ENCODE measurements at places on chromosomes 5 and 9.

DNA sequence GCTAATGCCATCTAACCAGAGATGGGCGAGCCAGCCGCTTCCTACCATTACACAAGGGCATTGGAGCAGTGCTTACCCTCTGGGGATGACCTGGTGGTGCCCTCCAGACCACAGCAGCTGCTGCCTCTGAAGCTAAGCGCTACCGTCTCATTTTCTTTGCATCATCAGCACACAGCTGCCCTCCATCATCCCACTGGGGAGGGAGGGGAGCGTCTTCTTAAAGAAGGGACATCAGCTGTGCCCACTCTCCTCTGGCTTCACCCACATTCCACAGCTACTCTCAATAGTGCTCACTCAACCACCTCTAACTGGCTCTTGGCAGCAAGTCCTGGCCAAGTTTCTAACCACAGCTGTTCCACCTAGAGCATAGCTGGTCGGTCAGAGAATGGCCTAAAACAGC, 503.4 kb downstream of the NFIB start:
- DNase-seq, result no peak

DNA sequence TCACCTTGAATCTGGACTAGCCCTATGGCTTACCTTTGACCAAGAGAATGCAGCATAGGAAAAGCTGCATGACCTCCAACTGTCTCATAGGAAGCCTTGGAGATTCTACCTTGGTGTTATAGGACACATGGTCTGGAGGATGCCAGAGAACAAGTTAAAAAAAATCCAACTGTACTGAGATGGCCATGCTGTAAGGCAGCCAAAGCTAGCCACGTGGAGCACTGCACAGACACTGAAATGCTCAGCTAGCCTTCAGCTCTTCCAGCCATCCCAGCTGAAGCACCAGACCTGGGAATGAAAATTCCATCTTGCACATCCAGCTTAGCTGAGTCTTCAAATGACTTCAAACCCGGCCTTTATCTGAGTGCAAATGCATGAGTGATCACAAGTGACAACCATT, 6.0 kb upstream of the GRAMD2B start:
- no peak for DNase-seq

DNA sequence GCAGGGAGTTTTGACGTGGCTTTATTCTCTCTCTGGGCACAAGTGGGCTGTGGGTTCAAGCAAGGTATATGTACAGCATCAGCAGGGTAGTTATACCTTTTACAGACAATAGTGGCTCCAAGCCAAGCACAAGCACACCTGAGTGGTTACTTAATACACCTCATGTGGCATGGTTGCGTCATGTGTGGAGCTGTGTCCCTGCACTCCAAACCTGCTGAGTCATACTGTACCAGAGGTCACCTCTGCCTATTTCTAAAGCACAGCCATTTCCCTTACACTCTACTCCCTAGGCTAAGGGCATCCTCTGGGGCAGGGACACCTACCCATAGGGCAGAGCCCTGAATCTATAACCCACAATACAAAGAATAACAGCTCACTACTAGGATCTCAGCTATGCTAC, 147.3 kb downstream of the OSTF1 start:
- no peak for DNase-seq

- no peak for DNase-seq
These were observed 387.7 kb downstream of the BNC2 start for GRCh38 chr9:16482764-16483163.

DNA sequence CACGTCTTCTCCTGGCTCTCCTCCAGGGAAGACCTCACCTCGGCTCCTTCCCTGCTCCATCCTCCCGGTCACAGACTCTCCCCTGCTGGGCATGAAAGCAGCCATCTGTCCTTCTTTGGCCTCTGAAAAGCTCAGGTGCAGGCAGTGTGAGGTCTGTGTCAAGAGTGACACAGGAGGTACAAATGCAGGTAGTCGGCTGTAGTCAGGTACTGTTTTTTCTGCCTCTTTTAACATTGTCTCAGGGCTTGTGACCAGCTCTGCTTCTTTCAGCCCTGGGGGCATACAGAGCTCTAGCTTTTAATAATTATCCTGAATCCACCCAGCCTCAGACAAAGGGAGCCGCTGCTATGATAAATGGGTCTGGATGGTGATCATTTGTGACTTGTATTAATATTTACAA, 46.4 kb downstream of the C5orf15 start:
- no peak for DNase-seq

DNA sequence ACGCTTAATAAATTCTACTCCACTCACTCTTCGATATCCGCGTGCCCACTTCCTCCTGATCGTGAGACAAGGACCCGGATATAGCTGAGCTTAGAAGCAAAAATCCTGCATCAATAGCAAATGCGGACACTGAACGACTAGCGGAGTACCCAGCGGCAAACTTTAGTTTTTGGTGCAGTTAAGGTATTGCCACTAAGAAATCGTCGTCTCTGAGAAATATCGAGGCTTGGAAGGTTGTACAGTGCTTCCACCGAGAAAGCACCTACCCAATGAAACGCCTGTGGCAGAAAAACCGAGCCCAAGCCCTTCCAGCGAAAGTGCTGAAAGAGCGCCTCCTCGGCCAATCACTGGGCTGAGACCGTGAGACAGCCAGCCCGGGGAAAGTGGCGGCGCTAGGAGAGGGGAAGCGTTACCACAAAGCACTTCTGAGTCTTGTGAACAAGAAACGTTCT, 32.2 kb downstream of the ANXA2R start:
- peak; percentile 76 for DNase-seq

GRCh38 chr5:32130865-32131264, 43.3 kb downstream of the GOLPH3 start:
- DNase-seq, result no peak

- DNase-seq, result no peak
These were observed 45.9 kb upstream of the ASTN2 start for GRCh38 chr9:117460743-117461142.

GRCh38 chr5:180313677-180314505, 22.0 kb upstream of the MAPK9 start:
- DNase-seq, result no peak

- DNase-seq, result no peak
These were observed 913.1 kb downstream of the EFNA5 start for GRCh38 chr5:106757672-106758071.

- DNase-seq, result no peak
These were observed 140.0 kb downstream of the BARX1 start for GRCh38 chr9:93815135-93815534.

GRCh38 chr5:59038798-59039295, 456.0 kb downstream of the RAB3C start:
- DNase-seq, result peak; percentile 24

DNA sequence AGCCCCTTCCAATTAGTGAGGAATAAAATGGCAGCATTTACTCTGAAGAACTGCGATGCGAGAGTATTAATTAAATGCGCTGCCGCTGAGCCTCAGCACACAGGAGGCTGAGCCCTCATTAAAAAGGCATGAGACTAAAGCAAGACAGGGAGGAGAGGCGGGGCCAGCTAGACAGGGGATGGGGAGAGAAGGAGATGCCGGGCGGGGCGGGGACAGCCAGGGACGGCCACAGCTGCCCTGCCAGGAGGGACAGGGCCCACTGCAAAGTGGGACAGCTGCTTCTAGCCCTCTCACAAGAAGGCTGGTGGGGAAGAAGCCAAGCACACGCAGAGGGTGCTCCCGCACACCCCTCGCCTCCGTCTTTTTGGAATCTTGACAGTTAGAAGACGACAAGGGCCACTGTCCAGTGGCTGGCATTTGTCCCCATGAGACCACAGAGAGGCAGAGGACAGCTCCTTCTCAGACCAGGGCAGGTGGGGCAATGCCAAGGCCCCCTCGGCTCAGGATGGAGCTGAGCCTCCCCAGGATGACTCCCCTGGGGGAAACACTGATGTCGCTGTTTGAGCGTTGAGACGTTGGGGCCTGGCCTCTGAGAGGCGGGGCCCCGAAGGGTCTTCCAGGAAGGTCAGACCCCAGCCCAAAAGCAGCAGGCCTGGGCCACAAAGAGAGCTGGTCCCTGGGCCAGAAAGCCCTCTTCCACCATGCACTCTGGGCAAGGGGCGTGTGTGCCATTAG, 26.9 kb downstream of the ADAMTS2 start:
- DNase-seq, result no peak

GRCh38 chr5:96259151-96259772, 173.8 kb downstream of the PCSK1 start:
- peak; percentile 78 for DNase-seq

GRCh38 chr5:168472329-168472728, 13.9 kb upstream of the RARS1 start:
- peak; percentile 96 for DNase-seq

GRCh38 chr9:22307013-22307711, 139.5 kb upstream of the DMRTA1 start:
- peak; percentile 77 for DNase-seq

GRCh38 chr5:39249564-39250274, 30.4 kb upstream of the FYB1 start:
- peak; percentile 25 for DNase-seq

DNA sequence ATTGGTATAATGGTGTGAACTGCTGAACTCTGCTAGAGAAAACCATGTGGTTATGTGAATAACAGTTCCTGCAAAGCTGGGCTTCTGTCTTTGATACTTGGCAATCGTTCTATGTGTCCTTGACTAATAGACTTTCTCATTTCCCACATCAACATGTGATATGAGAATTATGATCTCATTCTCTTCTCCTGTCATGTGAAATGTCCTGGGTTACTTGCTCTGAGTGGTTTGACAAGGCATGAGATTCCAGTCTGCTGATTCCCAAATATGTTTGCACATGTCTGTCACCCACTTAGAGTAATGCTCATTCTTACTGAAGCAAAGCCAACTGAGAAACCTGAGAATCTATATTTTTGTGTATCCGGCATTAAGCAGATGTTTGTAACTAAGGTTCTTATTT, 141.2 kb downstream of the PARP8 start:
- DNase-seq, result peak; percentile 33

DNA sequence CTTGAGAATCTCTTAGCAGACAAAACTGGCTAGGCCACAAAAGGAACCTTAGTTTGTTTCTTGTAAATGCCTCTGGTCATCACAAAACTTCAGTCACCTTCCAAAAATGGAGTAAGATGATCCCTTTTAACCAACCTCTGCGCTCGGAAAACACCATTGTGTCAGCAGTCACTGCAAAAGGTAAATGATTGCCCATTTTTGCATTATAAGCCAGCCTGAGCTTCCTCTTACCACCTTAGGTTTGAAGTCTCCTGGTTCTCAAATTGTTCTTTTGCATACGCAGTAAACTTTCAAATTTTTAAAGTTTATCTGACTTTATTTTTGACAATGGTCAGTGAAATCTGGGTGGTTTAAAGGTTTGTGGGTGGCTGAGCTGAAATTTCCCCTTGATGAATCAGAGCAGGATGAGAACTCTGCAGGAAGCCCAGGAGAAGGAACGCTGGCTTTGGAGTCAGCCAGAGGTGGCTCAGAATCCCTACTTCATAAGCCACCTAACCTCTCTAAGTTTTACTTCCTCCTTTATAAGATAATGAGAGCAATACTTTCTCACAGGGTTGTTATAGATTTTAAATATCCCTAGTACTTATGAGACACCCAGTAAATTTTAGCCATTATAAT, 131.4 kb downstream of the MED10 start:
- no peak for DNase-seq

DNA sequence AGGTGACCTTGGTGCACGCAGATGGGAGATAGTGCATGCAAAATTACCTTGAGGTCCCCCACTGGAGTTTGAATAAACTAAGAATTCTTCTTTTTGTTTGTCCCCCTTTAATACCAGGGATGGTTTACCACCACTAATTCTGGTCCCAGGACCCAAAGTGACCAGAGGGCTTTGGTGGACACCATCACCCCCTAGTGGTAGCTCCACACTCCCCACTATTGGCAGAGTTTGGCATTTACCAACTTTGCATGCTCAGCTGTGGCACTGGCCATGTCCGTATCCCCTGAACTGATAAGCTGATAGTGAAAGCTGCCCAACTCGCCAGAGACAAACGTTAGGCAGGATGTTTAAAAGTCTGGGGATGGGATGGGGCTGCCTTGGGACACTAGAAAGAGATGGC, 3.3 kb downstream of the ASTN2 start:
- peak; percentile 19 for DNase-seq

DNA sequence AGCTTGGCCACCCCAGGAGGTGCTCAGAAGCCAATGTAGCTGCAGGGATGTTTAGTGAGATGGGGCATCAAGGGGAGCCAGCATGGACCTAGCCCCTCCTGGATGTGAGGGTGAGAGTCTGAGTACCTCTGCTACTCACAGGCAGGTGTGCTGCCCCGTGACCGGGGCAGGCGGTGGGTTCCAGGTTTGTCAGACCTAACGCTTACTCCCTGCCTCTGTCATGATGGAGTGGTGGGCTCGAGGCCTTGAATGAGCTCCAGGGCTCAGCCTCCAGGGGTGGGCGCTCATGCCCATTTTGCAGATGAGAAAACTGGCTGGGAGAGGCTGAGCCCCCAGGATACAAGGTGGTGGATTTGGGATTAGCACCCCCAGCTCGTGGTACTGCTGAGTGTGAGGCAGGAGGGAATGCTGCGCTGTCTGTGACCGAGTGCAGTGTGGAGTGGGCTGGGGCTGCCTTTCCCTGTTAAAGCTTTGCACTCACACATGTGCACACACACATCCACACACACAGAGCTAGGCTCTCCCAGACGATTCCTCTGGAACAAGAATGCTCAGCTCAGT, 1.5 kb downstream of the RXRA start:
- DNase-seq, result no peak

DNA sequence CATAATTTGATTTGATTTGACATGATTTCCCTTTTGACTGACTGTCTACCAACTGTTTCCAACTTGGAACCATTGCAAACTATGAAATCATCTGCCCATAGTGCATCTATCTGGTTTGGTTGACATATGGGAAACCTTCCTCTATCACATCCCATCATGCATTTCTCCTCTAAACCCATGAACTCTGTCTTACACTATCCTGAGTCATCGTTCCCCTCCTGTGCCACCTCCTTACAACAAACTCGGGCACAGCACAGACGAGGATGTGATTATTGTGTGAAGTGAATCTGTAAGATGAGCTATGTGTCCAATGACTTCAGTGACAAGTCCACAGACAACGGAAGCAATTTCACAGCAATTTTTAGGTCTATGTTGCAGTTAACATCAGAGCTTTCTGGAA, 126.1 kb downstream of the NPR3 start:
- peak; percentile 16 for DNase-seq

- DNase-seq, result no peak
These were observed 125.2 kb downstream of the FSTL4 start for GRCh38 chr5:133487093-133487492.

GRCh38 chr9:79812507-79813257, 240.9 kb downstream of the TLE4 start:
- DNase-seq, result no peak

DNA sequence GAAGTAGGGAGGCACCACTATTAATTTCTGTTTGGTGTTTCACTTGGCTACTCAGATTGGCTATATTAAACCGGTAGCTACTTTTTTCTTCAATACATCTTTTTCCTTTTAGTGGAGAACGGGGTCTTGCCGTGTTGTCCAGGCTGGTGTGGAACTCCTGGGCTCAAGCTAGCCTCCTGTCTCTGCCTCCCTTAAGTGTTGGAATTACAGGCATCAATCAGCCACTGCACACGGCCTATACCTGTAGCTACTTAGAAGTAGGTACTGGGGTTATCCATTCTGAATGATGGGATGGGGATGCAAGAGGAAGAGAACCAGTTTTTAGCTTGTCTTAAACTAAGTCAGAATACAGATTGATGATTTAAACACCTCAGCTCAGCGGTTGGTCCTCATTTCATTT, 1.7 kb downstream of the UBE2D2 start:
- DNase-seq, result no peak

GRCh38 chr5:71697967-71698366, 21.1 kb upstream of the CARTPT start:
- peak; percentile 5 for DNase-seq

- DNase-seq, result peak; percentile 83
These were observed 40.6 kb downstream of the TMEM174 start for GRCh38 chr5:73213566-73213998.

Data from fibroblast of mammary gland (primary cell).